ENCODE measurements at places on chromosomes 2 and 18.

DNA sequence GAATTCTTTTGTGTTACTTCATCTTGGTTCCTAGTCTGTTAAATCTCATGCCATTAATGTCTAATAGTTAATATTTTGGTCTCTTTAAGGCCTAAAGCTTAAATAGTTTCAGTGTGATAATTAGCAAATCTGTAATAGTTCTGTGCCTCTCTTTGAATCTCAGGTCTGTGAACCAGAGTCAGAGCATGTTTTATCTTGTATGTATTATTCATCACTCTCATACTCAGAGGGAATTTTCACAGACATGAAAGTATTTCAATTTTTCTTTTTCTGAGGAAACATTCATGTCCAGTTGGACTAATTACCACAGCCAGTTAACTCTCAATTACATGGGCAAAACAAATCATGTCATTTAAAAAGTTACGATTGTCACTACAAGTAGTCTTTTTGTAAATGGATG lies 931.9 kb upstream of the SLC39A10 start:
- DNase-seq, result no peak

DNA sequence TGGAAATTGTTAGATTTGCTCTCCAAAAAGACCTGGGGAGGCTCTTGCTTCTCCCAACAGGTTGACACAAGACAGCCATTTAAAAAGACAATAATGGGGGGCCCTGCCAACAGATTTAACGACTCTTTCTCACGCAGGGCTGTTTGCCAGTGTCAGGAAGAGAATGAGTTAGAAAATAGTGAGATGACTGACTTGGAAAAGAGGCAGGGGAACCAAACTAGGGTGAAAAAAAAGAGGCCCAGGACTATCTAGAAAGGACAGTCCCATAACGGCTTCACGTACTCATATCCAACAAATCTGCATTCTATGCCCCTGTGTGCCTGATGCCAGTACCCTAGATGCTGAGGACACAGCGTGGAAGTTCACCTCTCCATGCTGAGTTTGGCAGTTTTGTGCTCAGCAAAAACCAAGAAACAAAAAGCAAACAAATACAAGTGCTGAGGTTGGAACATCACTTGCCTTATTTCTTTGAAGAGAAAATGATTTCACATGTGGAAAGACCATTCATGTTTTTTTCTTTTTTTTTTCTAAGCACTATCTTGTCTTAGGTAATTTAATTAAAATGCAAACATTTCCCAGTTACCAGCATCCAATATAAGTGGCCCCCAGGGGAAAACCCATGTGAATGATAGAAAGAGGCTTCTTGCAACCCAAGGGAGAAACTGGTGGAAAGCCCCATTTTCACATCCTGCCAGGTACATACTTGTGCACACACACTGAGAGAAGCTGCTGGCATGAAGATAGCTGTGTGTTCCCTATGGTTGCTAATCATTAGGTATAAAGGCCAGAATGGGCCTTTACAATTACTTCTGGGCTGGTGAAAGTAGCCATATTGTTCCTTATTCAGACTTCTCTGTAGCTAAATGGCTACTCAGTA lies 10.6 kb upstream of the WIPF1 start:
- no peak for DNase-seq

GRCh38 chr2:88601286-88601685 lies 26.0 kb downstream of the EIF2AK3 start:
- no peak for DNase-seq

DNA sequence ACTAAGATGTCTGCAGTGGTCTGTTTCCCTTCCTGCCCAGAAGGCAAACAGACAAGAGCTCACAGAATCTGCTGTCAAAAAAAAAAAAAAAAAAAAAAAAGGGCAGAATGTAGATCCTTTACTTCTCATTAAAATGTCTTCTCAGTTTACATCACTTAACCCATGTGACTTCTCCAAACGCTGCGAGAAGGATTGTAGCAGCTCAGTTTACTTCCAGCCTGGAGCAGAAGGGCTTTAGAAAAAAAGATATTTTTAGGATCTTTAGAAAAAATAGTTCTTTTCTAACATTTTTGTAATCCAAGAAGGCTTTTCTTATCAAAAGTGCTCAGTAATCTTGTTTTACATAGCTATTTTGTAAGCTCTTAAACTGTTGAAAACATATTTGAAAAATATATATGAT lies 425.4 kb downstream of the CNTNAP5 start:
- DNase-seq, result no peak

- DNase-seq, result no peak
Measured at GRCh38 chr2:33083699-33084387, 137.1 kb downstream of the LTBP1 start.

GRCh38 chr2:8134473-8134932 lies 547.4 kb upstream of the ID2 start:
- no peak for DNase-seq

DNA sequence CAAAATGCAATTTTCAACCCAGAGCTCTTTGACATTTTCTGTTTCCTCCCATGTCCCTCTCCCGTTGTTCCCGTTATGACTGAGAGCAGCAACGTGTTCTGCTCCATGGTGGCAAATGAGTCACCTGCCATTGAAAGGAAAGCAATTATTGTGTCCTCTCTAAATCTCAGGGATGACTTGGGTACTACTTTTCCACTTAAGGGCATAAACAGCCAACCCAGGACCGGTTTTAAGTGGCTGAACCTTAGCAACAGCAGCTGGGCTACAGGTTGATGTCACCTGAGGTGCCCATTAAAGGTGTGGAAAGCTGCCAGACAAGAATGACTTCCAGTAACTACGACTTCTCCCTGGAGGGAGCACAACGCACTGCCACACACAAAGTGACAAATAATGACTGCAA lies 236.8 kb downstream of the NCKAP5 start:
- DNase-seq, result no peak

- no peak for DNase-seq
Measured at GRCh38 chr2:205001300-205001966, 456.2 kb downstream of the PARD3B start.

- DNase-seq, result no peak
Measured at GRCh38 chr2:660586-661359, 16.4 kb downstream of the TMEM18 start.

DNA sequence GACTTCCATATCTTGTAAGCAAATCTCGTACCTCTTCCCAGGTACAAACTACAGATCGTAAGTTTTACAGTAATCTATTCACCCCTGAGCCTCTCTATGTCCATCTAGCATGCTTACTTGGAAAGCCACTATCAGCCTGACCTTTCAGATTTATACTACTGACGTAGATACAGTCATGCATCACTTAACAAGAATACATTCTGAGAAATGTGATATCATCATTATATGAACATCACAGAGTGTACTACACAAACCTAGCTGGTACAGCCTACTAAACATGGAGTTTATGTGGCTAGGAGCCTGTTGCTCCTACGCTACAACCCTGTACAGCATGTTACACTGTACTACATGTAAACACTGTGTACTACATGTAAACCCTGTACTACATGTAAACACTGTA lies 293.2 kb upstream of the ZNF804A start:
- no peak for DNase-seq

- DNase-seq, result peak; percentile 91
Measured at GRCh38 chr18:9743200-9744016, 35.3 kb downstream of the RAB31 start.

- DNase-seq, result no peak
Measured at GRCh38 chr2:150327564-150328489, 159.6 kb downstream of the RND3 start.

- no peak for DNase-seq
Measured at GRCh38 chr2:168434146-168434545, 21.9 kb upstream of the CERS6 start.

DNA sequence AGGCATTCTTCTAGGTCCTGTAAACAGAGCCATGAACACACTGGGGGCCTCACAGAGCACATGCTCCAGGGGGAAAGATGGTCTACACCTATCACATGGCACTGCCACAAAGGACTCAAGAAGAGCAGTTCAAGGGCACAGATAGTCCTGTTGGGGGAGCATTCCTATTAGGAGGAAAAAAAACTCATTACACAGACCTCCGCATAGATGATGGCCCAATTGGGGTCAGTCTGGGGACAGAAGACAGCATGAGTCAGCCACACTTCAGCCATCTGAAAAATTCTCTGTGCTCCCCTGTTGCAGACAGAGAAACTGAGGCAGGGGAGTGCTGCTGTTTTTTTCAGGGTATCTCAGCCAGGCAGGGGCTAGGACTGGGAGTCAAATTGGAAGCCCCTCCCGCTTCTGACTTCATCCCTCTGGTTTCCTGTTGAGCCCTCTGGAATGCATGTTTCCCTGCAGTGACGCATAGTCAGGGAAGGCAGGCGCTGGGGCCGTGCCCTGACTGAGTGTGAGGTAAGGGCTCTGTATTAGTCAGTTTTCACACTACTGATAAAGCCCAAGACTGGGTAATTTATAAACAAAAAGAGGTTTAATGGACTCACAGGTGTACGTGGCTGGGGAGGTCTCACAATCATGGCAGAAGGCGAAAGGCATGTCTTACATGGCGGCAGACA lies 67.9 kb downstream of the RHOB start:
- peak; percentile 95 for DNase-seq

GRCh38 chr18:63808125-63808524 lies 32.9 kb downstream of the SERPINB7 start:
- DNase-seq, result no peak

DNA sequence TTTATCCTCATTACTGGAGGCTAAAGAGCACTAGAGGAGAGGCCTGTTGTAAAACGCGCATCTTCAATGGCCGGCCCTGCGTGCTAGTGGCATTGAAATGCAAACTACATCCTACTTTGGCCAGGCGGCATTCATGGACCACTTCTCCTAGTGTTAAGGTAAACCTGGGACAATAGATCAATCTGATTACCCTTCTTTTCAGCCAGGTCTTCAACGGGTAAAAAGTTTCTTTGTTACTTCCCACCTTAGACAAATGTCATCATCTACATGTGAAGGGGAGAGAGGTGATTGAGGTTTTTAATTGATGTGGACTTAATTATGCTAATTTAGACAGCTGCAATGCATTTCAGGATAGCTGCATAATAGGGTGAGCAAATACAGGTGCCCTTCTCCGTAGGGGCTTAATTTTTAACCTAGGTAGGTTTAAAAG lies 628.0 kb downstream of the ZEB2 start:
- no peak for DNase-seq

DNA sequence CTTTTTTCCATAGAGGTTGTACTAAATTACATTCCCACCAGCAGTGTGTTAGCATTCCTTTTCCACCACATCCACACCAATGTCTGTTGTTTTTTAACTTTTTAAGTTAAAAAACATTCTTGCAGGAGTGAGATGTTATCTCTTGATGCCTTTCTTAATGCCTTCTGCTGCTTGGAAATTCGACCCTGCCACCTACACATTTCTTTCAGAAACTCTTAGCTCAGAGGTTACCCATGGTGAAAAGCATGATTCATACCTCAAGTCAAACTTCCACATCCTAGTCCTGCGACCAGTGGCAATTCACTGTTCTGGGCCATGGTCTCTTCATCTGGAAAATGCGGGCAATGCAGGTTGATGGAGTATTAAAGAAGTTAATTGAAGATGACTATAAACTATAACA lies 12.7 kb upstream of the HNMT start:
- DNase-seq, result no peak

- DNase-seq, result no peak
Measured at GRCh38 chr2:204899983-204900382, 354.7 kb downstream of the PARD3B start.

GRCh38 chr2:200403814-200404213 lies 97.3 kb downstream of the SPATS2L start:
- no peak for DNase-seq

GRCh38 chr2:71798266-71799012 lies 345.1 kb downstream of the DYSF start:
- DNase-seq, result peak; percentile 72

- DNase-seq, result no peak
Measured at GRCh38 chr2:240620859-240621258, 4.4 kb upstream of the GPR35 start.

GRCh38 chr2:236641051-236641726 lies 71.6 kb downstream of the ACKR3 start:
- no peak for DNase-seq

DNA sequence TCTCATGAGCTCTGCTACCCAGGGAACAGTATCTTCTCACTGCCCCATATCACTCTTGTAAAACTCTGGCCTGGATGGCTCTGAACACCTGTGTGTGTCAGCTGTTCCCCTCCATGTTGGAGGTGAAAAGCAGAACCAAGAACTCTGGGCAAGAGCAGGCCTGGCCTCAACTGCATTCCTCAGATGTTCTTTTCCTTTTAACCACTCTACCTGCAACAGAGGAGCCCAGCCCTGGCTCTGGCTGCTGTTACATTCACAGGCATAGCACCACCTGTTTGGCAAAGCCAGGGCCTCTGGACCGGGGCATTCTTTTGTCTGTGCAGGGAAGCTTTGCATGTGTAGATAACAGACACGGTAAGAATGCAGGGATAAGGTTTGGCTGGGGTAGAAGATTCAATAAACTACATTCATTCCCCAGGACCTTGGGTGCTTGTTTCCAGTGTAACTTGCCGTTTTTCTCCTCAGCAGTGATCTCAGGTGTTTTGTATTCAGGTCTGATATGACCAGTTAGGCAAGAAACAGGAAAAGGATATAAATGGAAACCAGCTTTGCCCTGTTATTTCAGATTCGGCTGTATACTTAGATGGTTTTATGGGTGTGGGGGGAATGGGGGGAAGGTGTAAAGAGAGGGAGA lies 95.1 kb downstream of the SPTBN1 start:
- no peak for DNase-seq

DNA sequence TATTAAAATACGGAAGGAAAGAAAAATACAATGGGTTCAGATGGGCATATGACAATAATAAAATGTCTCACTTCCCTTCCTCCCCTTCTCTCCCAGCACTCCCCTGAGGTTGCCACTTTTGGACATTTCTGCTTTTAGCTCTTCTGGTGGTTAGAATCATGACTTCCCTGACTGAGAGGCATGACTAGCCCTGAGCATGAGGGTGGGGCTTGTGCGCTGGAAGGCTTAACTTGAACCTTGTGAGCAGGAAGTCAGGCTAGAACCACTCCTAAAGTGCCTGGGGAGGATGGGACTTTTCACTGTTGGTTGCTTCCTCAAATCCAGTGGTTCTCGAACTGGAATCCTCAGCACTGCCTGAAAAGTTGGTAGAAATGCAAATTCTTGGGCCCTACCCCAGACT lies 19.7 kb upstream of the ARHGAP25 start:
- DNase-seq, result no peak

GRCh38 chr2:6906165-6906741 lies 11.0 kb upstream of the RNF144A start:
- DNase-seq, result no peak

- no peak for DNase-seq
Measured at GRCh38 chr2:109258905-109259540, 130.0 kb downstream of the SH3RF3 start.

GRCh38 chr2:131154071-131154531 lies 49.0 kb downstream of the PLEKHB2 start:
- DNase-seq, result peak; percentile 91

DNA sequence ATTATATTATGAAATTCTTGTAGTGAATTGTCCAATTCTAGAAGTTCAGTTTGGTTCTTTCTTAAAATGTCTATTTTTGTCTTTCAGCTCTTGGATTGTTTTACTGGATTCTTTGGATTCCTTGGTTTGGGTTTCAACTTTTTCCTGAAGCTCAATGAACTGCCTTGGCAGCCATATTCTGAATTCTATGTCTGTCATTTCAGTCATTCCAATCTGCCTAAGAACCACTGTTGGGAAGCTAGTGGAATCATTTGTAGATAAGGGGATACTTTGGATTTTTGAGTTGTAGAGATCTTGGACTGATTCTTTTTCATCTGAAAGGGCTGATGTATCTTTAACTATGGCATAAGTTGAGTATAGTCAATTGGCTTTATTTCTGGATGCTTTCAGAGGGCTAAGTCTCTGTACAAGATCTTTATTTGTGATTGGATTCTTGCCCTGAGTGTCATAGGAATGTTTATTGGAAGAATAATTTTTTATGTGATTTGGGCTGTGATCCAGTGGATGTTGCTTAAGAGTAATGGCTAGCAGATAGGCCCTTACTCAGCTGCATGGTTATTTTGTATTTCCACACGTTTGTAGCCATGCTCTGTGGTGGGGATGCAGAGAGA lies 42.3 kb downstream of the SERPINB7 start:
- DNase-seq, result peak; percentile 53
